ENCODE measurements at places on chromosomes 4 and X.

DNA sequence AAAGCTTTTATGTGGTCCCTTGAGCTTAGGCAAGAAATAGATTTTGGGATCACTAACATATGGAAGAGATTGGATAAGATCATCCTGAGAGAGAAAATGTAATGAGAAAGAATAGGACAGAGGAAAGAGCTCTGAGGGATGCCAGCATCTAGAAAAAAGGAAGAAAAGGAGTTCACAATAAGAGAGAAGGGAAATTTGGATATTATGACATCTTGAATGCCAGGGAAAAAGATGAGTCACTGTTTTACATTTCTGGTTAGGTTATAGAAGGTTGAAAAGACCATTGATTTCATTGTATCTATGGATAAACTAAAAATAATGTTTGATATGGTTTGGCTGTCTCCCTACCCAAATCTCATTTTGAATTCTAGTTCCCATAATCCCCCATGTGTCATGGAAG lies 208.5 kb downstream of the MAD2L1 start:
- DNase-seq, result no peak

- no peak for DNase-seq
Measured at GRCh38 chr4:172412851-172413580, 599.8 kb downstream of the GALNTL6 start.

GRCh38 chrX:151695583-151696340 lies 504 bp downstream of the PRRG3 start:
- no peak for DNase-seq

- DNase-seq, result no peak
Measured at GRCh38 chr4:1208970-1209704, 36.8 kb upstream of the SPON2 start.

- no peak for DNase-seq
Measured at GRCh38 chr4:158217763-158218162, 7.5 kb downstream of the TMEM144 start.

DNA sequence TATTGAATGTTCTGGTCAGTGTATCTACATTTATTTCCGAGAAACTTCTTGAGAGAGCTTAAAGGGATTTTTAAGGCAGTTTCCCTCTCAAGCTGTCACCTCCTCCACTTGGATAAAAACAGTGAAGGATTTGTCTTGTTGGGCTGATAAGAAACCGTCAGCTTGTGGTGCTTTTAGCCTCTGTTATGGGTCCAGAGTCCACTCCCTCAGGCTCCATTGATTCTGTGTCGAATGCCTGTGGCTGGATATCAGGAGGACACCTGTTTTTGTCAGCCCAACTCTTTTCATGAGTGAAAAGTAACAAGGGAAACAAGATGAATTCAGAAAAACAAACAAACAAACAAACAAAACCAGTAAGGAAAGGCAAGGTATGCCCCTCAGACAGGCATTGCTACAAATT lies 12.4 kb downstream of the CLCN4 start:
- DNase-seq, result no peak

- no peak for DNase-seq
Measured at GRCh38 chr4:73822812-73823504, 13.5 kb upstream of the CXCL6 start.

- no peak for DNase-seq
Measured at GRCh38 chr4:71417150-71417549, 78.3 kb downstream of the SLC4A4 start.

GRCh38 chr4:29199485-29199884 lies 1520.7 kb upstream of the PCDH7 start:
- no peak for DNase-seq

- DNase-seq, result no peak
Measured at GRCh38 chrX:151386838-151387459, 10.1 kb upstream of the VMA21 start.

- DNase-seq, result no peak
Measured at GRCh38 chrX:1609762-1610161, 5.1 kb upstream of the ASMT start.

DNA sequence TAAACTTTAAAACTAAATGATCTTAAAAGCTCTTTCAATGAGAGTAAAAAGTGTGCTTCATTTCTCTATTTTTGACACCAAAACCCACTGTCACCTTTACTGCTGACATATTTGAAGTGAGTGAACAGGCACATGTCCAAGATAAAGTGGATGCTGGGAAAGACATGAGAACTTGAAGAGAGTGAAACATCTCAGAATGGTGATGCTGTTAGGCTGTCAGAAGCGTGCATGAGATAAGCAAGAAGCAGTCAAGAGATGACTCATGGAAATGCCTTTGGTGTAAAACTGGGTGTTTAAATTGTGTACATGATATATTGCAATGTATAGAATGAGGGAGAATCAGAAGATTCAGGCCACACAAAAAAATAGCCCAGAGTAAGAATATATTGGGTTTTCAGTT lies 21.8 kb upstream of the GBA3 start:
- no peak for DNase-seq

DNA sequence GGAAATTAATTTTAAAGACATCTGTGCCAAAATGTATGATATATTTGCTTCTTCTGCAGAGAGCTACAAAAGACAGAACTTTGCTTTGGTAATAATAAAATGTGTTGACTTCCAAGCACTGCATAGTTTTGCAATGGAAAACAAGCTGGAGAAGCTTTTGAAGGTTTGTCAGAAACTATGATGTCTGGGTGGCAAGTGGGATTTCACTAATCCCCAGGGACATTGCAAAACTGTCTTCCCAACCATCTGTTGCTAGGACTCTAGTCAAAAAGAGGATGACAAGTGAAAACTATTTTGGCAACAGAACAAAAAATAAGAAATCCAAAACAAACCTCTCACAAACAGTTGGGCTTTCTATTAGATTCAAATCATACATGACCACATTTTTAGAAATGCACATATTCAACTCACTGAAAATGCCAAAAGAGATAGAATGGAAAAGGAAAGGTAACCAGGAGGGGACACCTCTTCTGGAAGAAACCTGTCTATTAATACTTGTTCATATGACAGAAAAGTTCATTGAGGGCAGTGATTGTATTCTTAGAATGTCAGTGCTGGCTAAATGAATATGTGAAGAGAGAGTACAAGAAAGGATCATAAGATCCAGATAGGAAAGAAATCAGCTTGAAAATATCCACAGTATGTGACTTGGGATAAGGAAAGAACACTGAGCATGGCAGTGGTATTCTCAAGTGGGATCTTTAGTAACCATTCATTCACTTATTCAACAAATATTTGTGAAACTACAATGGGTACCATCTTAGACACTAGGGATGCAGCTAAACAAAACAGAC lies 228.0 kb downstream of the RASL11B start:
- DNase-seq, result no peak

- no peak for DNase-seq
Measured at GRCh38 chr4:13539047-13539618, 5.2 kb downstream of the NKX3-2 start.

DNA sequence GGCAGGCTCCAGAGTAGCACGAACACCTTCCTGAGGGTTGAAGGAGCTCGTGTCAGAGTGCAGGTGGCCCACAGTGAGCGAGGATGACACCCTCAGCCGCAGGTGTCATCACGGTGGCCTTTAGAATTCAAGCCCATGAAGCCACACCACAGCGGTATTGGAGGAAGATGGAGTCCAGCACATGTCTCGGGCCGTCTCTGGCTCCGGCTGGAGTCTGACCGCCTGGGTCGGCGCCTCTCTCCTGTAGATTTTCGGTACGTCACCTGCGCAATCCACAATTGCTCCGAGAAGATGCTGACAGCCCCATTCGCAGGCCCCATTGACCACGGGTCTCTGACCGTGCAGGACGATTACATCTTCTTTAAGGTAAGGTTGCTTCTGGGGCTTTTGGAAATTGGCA lies 229.4 kb upstream of the PSAPL1 start:
- DNase-seq, result no peak

DNA sequence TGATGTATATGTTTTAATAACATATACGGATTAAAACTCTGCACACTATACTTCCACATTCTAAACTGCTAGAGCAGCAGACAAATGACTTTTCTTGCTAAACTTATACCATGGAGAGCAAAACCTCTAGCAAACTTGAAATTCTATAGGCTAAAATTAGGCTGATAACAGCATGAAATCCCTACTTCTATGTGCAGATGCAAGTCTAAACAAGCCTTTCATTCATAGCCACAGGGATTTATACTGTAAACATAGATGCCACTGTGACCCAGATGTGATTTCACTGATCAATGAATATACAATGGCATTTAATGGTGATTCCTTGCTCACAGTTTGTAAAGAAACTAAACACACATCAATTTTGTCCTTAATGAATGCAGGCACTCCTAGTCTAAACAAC lies 151.0 kb downstream of the ANTXR2 start:
- DNase-seq, result no peak

DNA sequence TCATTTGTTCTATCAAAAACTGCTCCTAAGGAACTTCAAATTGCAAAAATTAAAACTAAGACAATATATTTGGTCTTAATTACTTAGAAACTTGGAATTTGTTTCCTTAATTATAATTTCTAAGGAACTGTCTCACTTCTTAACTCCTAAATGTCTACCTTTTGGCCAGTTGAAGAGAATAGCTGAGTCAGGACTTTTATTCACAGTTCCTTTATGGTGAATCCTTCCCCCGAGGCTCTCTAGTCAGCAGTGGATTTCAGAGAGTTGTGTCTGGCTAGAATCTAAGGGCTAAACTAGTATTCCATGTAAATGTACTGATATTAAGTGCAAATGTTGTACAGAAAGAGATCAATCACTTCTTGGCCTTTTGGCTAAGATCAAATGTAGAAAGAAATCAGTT lies 69.3 kb downstream of the AMMECR1 start:
- no peak for DNase-seq

DNA sequence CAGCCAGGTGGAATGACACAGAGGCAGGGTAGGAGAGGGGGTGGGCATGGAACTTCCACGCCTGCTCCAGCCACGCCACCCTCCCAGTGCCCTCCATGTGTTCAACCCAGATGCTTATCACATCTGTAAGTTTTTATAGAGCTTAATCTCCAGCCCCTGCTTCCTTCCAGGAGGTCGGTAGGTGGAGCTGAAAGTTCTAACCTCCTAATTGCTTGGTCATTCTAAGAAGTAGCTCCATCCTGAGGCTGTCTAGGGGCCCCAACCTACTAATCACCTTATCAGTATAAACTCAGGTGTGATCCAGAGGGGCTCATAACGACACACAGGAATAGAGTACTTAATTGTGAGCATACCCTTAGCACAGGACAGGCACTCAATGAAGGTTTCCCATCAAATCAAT lies 18.3 kb downstream of the QDPR start:
- DNase-seq, result no peak

GRCh38 chr4:17170131-17170530 lies 271.7 kb upstream of the LDB2 start:
- DNase-seq, result no peak

- DNase-seq, result no peak
Measured at GRCh38 chr4:128244379-128244778, 43.2 kb downstream of the PGRMC2 start.

DNA sequence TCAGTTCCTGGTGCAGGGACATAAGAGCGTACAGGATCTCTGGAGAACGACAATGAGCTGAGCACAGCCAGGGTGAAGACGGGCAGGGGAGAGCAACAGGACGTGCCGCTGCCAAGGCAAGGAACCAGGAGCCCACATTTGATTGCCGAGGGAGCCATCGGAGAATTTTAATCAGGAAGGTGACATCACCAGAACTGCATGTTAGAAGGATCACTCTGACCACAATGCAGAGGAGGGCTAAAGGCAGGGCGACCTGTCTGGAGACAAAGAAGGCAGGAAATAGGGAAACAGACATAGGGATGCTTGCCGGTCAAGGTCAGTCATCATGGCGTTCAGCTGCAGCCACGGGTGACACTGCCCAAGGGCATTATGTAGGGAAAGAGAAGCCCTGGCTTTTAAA lies 81.4 kb downstream of the RBM47 start:
- no peak for DNase-seq

DNA sequence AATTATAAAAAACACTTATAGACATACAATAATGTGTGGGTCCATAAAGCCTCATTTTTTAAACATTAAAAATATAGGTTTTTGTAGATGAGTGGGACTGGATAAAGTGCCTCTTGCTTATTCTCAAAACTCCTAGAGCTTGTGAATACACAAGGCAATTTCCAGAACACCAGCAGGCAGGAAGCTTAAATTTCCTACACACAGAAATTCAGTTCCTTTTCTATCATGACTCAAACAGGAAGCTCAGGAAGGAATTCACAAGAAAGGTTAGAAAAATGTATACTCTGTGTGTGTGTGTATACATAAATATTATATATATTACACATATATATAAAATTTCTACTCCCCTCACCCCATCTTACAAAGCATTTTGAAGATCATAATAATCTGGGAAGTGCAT lies 11.3 kb downstream of the MAGEB6 start:
- DNase-seq, result no peak

GRCh38 chrX:66005830-66006449 lies 33.9 kb downstream of the VSIG4 start:
- DNase-seq, result no peak

GRCh38 chrX:136767104-136767941 lies 13.4 kb downstream of the ARHGEF6 start:
- DNase-seq, result no peak

DNA sequence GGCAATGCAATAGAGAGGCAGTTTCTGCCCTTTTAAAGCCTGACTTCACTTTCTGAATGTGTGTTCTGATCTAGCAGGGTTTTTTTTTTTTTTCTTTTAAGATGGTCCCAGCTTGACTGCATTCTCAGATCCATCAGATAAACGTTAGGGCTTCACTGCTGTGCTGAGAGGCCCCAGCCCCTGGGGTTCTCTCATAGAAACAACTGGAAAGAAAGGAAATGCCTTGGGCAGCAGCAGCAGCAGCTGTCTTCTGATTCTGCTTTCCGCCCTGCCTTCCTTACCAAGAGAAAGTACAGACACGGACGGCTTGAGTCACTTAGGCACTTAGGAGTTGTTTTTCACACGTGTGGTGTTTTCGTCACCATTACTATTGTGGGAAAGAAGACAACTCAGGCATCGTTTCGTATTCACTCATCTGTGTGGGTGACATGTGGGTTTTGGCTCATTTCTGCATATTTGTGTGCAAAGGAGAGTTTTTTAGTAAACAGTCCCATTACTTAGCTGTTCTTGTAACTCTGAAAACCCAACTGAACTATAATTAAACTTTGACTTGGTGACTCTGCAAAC lies 172.0 kb downstream of the PTTG2 start:
- peak; percentile 16 for DNase-seq

DNA sequence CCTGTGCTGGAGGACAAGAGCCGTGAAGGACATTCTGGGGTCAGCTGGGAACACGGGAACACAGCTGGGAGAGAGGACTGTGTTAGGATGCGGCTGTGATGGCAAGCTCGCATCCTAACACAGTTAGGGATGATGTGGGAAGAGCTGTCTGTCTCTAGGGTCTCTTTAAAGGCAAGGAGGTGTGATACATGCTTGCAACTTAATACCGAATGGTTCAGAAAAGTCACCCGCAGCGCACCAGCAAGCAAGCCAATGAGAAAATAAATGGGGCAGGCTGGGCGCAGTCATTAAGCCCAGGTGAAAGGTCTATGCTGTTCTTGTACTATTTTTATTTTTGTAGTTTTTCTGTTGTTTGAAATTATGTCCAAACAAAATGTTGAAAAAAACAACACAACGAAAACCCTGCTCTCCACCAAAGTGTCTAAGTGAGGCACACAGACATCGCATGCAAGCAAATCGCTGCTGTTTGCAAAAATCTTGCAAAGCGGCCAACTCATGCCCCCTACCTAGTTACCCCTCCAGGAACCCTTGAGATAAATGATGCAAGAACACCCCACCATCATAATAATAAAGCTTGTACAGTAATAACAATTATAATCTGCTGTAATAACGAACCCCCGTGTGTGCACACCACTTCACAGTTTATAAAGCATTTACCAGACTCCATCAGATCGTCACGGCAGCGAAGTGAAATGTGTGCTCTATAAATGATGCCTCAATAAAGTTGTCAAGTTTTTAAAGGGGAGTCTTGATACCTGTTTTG lies 17.9 kb upstream of the ADRA2C start:
- no peak for DNase-seq

Data from stimulated activated CD8-positive, alpha-beta memory T cell treated with anti-CD3 and anti-CD28 coated beads, Interleukin-7, amount 100 ng/mL, for 1 hour (primary cell).